Chondrocyte (in vitro differentiated cells): ENCODE measurements at places on chromosomes 2 and 18. TPM values are rescaled to one million over a fixed set of nuclear protein-coding genes. Genes with fewer than 3 reads are reported as not detected.

- DNase-seq, result no peak
- no peaks in the 10 kb centered on the region for H3K27me3 ChIP-seq
- H3K4me1 ChIP-seq, result peaks cover 76% of the 10 kb centered on the region
- H3K27ac ChIP-seq, result peak overlapping the region; percentile 74
- no peaks in the 10 kb centered on the region for H3K36me3 ChIP-seq
Observed at GRCh38 chr2:108621087-108621559, 86.9 kb downstream of the LIMS1 start.

Gene SLC5A7
- not detected in 3 replicates for total RNA-seq

Gene CGREF1
- total RNA-seq, result 9.6 to 15.9 TPM (median 13.5 TPM) in 3 replicates

GRCh38 chr18:73780218-73780617 is 367.4 kb downstream of the FBXO15 start:
- H3K4me3 ChIP-seq, result no peak overlapping the region
- no peaks in the 10 kb centered on the region for H3K4me1 ChIP-seq
- no peak for DNase-seq
- H3K36me3 ChIP-seq, result no peaks in the 10 kb centered on the region

Gene OXER1
- total RNA-seq, result 0.31 to 1.8 TPM (median 1.7 TPM) in 3 replicates

DNA sequence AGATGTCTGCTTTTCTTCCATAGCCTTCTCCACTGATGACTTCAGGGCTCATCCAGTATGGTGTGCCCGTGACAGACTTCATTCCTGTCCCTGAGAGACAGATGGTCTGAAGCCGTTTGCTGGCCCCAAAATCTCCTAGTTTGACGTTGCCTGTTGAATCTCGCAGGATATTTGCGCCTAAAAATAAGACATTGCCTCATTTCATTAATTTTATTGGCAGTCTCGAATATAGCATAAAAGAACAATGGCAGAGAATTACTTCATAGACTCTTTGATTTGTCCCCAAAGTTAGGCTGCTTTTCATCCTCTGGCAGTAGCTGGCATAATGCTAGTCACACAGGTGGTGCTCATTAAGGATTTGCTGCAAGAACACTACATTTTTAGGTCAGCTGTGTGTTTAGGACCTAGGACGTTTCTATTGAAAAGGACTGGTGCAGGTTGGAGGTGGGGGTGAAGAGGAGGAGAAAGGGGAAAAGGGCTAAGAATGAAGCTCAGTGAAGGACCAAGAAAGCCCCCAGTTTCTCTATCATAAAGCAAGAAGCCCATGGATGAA is 14.7 kb upstream of the ERCC3 start:
- peaks cover 23% of the 10 kb centered on the region for H3K36me3 ChIP-seq
- H3K4me1 ChIP-seq, result no peaks in the 10 kb centered on the region
- H3K27me3 ChIP-seq, result no peaks in the 10 kb centered on the region
- no peak overlapping the region for H3K4me3 ChIP-seq
- DNase-seq, result no peak

Gene CLEC4F
- not detected in 3 replicates for total RNA-seq

GRCh38 chr2:8509621-8510020 is 172.2 kb upstream of the ID2 start:
- H3K4me1 ChIP-seq, result peaks cover 12% of the 10 kb centered on the region
- DNase-seq, result peak; percentile 21
- peaks cover 3% of the 10 kb centered on the region for H3K36me3 ChIP-seq
- no peak overlapping the region for H3K4me3 ChIP-seq
- H3K27ac ChIP-seq, result no peak overlapping the region

- H3K4me3 ChIP-seq, result no peak overlapping the region
- H3K27me3 ChIP-seq, result peaks cover 34% of the 10 kb centered on the region
- H3K4me1 ChIP-seq, result no peaks in the 10 kb centered on the region
- DNase-seq, result no peak
- H3K36me3 ChIP-seq, result peaks cover 3% of the 10 kb centered on the region
Observed at GRCh38 chr2:98383166-98383565, 36.9 kb downstream of the CNGA3 start.

- H3K4me1 ChIP-seq, result peaks cover 20% of the 10 kb centered on the region
- peaks cover 79% of the 10 kb centered on the region for H3K27me3 ChIP-seq
- no peak for DNase-seq
- H3K4me3 ChIP-seq, result no peak overlapping the region
- peaks cover 1% of the 10 kb centered on the region for H3K36me3 ChIP-seq
Observed at GRCh38 chr2:118843483-118844132, 3.8 kb downstream of the EN1 start.

DNA sequence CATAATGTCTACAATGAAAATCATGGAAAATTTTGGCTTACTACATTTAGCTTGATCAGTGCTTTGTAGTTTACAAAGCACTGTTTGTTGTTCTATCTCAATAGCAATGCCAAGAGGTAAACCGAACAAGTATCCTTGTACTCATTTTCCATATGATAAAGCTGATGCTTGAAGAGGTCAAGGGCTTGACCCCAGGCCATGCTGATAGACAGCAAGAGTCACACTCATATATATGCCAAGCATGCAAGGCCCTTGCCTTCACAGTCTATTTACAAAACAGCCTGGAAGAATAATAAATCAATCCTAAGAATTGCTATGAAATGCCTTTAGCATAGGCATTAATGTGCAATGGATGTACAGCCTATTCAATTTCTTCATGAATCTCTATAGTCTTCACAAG is 71.8 kb downstream of the SLC8A1 start:
- H3K27me3 ChIP-seq, result no peaks in the 10 kb centered on the region
- DNase-seq, result no peak
- no peak overlapping the region for H3K4me3 ChIP-seq
- peaks cover 15% of the 10 kb centered on the region for H3K36me3 ChIP-seq

GRCh38 chr2:12293874-12294273 is 422.9 kb upstream of the TRIB2 start:
- H3K36me3 ChIP-seq, result peaks cover 4% of the 10 kb centered on the region
- peaks cover 2% of the 10 kb centered on the region for H3K27me3 ChIP-seq
- DNase-seq, result no peak
- H3K27ac ChIP-seq, result no peak overlapping the region
- H3K4me1 ChIP-seq, result no peaks in the 10 kb centered on the region
